Right atrium auricular region (tissue), 2 donors: ENCODE measurements at places on chromosomes 11 and 22.

DNA sequence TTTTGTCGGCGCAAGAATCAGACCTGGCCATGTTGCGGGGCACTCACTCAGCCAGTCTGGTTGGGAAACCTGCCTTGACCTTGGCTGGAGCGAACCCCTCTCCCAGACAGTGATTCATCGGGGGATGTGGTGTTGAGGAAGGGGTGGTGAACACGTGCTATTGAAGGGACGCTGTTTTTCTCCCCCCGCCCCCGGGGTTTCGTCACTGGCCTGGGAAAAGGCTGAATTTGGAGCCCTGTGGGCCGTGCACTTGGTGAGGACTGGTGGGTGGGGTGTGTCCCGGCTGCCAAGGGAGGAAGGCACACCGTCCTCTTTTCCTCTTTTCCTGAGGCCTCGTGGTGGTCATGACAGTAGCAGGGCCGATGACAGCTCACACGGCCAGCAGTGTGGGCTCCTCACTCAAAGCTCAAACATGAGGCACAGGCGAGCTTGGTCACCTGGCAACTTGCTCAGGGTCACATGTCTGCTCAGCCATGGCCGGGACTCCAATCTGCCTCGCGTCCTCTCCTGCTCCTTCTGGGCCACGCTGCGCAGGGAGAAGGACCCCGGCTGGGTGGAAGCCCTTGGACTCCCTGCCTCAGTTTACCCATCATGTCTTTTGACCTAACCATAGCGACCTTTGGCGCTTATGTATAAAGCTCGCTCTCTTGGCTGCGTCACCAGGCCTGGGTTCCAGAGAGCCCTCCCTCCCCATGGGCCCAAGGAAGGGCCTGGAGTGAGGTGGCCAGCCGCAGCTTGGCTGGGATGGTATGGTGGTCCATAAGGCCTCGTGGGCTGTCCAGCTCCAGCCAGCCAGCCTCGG lies 49.4 kb downstream of the SMIM38 start:
- no peak for DNase-seq

- DNase-seq, result peak; percentile 76
Measured at GRCh38 chr22:37749831-37750595, 53.2 kb downstream of the TRIOBP start.

DNA sequence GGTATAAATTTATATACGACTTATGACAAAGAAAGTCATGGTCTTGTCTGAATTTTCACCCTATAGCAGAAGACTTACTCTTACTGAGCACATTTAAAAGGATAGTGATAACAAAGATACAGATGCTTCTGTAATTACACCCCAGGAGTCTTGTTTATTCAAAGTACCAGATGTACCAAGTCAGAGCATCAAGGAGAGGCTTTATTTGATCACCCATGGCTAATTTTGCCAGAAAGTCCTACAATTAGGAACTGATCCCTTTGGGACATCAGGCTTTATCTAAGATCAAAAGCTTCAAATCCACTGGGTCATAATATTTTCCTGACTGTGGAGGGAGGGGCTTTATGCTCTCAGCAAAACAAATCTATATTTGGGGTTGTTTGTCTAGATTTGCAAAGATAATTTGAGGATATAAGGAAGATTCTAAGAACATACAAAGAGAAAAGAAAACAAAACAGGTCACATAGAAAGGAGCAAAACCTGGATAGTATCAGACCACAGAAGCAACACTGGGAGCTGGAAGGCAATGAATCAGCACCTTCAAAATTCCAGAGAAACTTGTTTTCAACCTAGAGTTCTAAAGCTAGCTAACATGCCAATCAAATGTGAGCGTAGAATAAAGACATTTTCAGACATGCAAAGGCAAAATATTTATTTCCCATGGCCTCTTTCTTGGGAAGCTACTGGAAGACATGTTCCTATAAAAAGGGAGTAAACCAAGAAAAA lies 124.8 kb upstream of the CSNK2A3 start:
- DNase-seq, result no peak

- DNase-seq, result peak; percentile 75
Measured at GRCh38 chr22:45499746-45500145, 2.9 kb upstream of the FBLN1 start.

DNA sequence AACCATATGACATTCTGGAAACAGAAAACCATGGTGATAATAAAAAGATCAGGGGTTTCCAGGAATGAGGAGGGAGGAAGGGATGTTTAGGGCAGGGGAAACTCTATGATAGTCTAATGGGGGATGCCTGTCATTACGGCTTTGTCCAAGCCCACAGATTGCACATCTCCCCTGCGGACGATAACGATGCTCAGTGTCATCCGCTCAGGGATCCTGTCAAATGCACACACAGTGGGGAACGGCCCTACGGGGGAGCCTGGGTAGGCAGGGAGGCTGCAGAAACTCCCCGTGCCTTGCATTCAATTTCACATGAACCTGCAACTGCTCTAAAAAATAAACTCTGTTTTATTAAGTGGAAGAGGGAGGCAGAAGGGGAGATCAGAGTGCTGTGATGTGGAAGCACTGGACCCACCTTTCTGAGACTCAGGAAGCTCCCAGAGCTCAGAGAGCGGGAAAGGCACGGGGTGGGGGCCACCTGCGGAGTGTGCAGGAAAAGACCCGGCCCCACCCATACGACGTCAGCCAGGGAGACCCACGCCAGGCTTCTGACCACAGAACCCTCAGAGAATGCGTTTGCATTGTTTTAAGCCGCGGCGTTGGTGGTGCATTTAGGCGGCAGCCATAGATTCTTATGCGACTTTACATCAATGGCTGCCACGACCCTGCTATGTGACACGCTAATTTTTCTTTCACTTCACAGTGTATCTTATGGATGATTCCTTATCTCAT lies 543.5 kb downstream of the BRD1 start:
- no peak for DNase-seq
